ENCODE measurements at places on chromosomes 2 and 18.
A peak's percentile ranks its signal among the peaks of the same experiment; 100 is the strongest.

DNA sequence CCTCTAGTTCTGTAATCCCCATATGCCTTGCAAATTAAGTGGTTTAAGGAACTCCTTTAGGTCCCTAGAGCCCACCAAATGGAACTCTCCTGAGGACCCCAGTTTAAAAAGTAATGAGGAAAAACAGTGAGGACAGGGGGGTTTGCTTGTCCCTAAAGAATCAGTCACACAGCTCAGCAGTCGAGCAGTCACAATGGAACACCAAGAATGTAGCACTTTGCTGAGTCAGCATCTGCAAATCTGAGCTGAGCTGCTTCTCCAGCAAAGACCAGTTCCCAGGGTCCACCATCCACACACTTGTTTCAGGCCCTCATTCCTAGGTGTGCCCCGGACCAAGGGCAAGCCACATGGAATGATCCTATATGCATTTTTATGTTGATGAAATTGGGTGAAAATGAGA lies 46.2 kb upstream of the NEDD4L start:
- DNase-seq, result no peak

GRCh38 chr2:159892990-159893810 lies 95.2 kb upstream of the CD302 start:
- no peak for DNase-seq

GRCh38 chr2:26897807-26898479 lies 50.0 kb downstream of the DPYSL5 start:
- DNase-seq, result no peak

- DNase-seq, result no peak
Observed at GRCh38 chr18:59172664-59173249, 33.1 kb downstream of the SEC11C start.

GRCh38 chr2:96864343-96865091 lies 5.4 kb downstream of the SEMA4C start:
- DNase-seq, result no peak

DNA sequence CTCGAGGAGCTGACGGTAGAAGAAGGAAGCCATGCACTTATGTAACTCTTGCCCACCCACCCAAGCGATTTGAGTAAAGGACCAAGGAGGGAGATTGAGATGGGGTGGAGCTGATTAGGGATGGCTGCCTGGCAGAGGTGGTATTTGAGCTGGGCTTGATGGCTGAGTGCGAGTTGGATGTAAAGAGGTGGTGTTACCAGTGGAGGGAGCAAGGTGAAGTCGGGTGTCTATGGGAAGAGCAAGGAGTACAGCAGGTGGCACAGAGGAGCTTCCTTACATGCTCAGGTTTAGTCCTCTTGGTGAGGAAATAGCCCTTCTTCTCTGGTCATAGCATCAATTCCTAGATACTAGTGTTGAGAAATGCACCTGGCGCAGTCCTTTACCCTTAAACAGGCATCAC lies 294.2 kb upstream of the SKOR2 start:
- no peak for DNase-seq

- no peak for DNase-seq
Observed at GRCh38 chr2:208426412-208427045, 19.9 kb downstream of the PTH2R start.

DNA sequence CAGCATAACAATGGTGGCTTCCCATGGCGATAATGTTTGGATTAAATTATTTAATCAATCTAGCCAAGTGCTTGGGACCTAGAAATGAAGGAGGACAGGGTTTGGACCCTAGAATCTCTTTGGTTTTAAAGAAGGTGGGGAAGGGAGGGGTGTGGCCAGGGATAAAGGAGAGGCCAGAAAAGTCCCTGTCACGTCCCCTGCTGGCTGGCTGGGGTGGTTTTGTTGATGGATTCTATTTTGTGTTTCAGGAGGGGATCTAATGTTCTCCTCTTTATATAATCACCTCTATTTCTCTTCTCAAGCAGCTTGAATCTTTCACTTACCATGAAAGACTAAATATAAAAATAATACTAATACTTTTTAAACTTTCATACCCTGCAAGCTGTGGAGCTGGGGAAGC lies 52.6 kb upstream of the GALR1 start:
- DNase-seq, result no peak

- DNase-seq, result no peak
Observed at GRCh38 chr2:231600619-231601355, 8.1 kb downstream of the TEX44 start.

GRCh38 chr2:84959095-84959565 lies 11.8 kb upstream of the KCMF1 start:
- DNase-seq, result no peak

DNA sequence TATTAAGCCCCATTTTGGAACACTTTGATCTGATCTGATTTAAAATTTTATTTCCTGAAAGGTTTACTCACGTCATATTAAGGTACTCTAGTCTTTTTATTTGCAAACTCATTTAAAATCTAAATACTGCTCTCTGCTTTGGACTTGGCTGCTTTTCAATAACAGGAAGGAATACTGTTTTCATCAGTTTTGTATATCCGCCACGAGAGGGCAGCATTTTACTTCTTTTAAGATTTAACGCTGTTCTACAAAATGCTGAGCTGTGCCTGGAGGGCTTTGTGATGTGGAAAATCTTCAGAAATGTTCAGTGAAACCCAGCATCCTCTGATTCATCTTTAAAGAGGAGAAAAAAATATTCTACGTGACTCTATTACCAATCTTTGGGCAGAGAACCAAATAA lies 37.5 kb upstream of the SLC38A11 start:
- DNase-seq, result no peak

DNA sequence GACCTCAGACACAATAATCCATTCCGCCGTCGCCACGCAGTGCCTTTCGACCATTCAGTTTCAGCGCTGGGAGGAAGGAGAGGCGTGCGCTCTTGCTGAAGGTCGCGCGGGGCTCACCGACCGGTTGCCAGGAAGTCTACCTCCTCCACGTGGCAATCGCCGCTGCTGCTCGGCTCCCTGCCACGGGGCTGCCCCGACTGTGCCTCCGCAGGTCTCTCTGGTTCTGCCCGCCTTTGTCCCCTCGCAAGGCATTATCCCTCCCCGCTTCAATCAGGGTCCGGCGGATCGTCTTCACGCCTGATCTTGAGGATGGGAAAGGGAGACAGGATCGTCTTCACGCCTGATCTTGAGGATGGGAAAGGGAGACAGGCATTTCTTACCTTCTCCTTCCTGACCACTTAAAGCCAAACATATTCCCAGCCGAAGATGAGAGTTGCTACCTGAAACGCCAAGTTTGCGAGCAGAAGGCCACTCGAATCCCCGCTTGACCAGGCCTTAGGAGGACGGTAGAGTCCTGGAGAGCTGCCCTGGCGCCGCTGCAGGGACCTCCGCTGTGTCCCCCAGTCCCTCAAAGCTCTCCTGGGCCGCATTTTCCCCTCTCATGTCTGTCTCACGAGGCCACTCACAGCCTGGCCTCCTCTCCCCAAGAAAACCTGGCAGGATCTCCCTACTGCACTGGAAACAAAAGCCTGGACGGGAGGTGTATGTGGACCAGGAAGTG lies 4.3 kb upstream of the GPR45 start:
- DNase-seq, result peak; percentile 85

DNA sequence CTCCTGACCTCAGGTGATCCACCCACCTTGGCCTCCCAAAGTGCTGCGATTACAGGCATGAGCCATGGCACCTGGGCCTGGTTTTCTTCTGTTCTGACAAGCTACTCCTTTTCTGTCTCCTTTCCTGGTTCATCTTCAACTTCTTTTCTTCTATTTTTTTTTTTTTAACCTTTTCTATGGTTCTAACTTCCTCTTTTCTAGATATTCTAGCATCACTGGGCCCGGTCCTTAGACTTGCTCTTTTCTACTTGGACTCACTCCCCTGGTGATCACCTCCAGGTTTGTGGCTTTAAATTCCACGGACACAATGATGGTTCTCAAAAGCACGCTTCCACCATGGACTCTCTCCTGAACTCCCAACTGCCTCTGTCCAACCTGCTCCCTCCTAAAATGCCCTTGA lies 2.0 kb downstream of the EIF2AK2 start:
- DNase-seq, result no peak

GRCh38 chr2:71275939-71276310 lies 49.0 kb upstream of the PAIP2B start:
- no peak for DNase-seq

- DNase-seq, result no peak
Observed at GRCh38 chr2:217701622-217702021, 301.2 kb downstream of the TNS1 start.

GRCh38 chr18:56493531-56493930 lies 144.9 kb downstream of the TXNL1 start:
- no peak for DNase-seq

DNA sequence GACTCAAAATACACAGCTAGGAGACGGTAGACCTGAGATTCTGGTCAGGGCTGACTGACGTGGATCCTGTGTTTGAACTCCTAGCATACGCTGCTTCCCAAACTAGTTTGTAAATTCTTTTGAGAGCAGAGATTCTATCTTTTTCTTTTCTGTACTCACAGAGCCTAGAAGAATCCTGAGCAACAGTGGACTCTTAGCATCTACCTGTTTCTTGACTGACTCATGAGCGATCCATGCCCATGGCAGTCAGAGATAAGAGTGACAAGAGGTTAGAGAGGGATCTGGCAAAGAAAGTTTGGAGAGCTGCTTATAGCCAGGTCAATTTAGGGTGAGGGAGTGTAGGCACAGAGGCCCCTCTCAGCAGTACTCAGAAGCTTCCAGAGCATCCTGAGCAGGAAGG lies 41.1 kb upstream of the PPP1CB start:
- no peak for DNase-seq

- DNase-seq, result no peak
Observed at GRCh38 chr2:12417786-12418185, 298.9 kb upstream of the TRIB2 start.

DNA sequence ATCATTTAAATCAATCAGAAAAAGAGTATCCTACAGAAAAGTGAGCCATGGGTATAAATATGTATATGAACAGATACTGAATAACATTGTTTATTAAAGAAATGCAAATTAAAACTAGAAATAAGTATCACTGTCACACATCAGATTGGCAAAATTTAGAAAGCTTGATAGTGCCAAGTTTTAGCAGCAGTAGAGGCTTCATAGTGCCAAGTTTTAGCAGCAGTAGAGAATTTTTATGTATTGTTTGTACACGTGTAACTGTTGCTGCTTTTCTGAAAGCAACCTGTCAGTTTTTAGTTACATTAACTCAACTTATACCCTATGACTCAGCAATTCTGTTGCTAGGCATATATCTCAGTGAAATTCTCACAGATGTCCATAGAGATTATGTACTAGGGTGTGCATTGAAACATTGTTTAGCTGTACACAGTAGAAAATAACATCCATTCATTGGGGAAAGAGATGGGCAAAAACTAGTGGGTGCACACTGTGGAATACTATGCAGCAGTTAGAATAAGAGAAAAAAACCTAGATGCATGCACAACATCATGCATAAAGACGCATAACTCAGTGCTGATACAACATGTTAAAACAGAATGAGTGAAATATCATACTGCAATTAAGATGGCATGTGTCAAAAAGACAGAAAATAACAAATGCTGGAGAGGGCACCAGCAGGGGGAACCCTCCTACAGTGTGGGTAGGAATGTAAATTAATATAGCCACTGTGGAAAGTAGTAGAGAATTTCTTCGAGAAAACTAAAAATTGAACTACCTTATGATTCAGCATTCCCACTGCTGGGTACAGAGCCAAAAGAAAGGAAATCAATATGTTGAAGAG lies 294.5 kb upstream of the NT5C1B start:
- no peak for DNase-seq

DNA sequence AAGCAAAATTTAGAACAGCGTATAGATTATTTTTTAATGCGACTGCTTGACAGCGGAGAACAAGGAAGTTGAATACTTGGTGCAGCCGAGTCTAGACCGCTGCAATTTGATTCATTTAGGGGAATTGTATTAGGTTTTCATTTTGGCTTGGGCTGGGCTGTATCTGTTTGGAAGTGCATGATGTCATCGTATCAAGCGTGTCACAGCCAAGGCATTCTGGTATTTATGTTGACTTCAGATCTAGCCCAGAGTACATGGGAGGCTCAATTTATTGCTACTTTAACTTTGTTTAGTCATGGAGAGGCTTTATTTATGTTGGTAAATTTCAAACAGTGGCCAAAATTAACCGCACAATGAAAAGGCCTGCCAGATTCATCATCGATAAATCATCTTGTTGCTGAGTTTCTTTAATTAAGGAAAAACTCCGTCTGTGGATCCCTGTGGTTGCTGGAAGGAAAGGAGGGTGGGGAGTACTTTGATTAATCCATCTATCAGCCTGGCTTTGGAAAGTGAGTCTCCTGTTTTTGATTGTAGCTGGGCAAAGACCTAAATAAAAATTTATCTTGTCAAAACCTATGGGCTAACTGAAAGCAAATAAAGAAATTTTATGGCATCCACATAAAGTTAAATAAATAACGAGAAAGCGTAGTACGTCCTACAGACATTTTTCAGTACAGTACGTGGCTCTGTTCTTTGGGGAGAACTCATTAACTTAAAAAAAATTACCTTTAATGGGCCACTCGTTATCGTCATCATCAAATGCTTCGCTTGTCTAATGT lies 230.4 kb upstream of the SPRED2 start:
- DNase-seq, result no peak

GRCh38 chr2:184730288-184730687 lies 132.0 kb downstream of the ZNF804A start:
- no peak for DNase-seq

All from mesenteric fat pad (tissue), 1 donor.